ENCODE measurements at places on chromosomes 4 and X.

DNA sequence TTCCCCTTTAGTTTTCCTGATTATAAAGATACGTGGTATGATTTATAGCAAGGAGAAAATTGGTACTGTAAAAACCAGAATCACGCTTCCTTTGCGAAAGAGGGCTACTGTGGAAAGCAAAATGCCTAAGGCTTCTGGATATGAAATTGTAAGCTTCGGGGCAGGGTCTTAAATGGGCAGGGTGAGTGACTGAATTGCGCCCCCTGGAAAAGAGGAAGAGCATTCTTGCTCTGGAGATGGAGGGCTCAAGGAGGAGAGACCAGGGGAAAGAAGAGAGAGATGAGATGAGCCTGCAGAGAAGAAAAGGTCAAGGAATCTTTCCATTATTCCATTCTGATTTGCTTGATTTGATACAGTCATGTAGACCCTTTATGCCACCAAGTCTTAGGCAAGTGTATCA lies 13.1 kb upstream of the ETNPPL start:
- DNase-seq: no peak

DNA sequence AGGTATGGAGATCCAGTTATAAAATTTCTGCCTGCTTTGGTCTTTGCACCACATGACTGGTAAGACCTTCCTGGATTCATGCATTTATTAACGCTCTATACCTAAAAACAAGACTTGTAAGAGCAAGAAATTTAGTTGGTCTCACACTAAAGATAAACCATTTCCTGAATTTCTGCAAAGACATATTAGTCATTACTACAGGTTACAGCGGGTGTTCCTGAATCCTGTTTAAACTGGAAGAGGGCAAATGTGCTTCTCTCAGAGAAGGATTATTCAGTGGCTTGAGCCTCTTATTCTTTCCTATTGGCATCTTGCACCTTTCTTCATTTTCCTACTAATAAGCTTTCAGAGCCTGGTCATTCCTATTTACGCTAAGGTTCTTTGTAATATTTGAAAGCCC lies 397.6 kb upstream of the TENM3 start:
- no peak for DNase-seq

- DNase-seq: no peak
Observed at GRCh38 chrX:154020536-154021115, 924 bp upstream of the IRAK1 start.

- no peak for DNase-seq
Observed at GRCh38 chr4:81217779-81218178, 2.8 kb upstream of the PRKG2 start.

DNA sequence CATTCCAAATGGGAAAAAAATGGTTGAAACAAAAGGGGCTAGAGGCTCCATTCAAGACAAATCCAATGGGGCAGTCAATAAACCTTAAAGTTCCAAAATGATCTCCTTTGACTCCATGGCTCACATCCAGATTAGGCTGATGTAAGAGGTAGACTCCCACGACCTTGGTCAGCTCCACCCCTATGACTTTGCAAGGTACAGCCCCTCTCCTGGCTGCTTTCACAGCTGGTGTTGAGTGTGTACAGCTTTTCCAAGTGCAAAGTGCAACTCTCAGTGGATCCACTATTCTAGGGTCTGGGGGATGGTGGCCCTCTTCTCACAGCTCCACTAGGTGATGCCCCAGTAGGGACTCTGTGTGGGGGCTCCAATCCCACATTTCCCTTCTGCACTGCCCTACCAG lies 21.5 kb downstream of the SULT1B1 start:
- no peak for DNase-seq

- DNase-seq: no peak
Observed at GRCh38 chr4:25379591-25379990, 2.5 kb downstream of the ANAPC4 start.

- peak; percentile 2 for DNase-seq
Observed at GRCh38 chr4:37452952-37453280, 208.4 kb downstream of the NWD2 start.

DNA sequence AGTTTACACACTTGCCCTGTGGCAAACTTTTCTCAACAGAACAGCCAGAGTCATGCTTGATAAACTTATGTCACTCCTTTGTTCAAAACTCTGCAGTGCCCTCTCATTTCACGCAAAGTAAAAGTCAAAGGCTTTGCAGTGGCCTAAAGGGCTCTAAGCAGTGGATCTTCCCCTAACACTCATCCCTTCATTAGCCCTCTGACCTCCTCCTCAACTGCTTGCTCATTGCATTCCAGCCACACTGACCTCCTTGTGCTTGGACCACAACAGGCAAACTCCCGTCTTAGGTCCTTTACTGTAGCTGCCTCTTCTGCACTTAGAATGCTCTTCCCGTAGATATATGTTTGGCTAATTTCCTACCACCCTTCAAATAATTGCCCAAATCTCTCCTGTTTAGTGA lies 5.6 kb downstream of the PRDM5 start:
- no peak for DNase-seq

DNA sequence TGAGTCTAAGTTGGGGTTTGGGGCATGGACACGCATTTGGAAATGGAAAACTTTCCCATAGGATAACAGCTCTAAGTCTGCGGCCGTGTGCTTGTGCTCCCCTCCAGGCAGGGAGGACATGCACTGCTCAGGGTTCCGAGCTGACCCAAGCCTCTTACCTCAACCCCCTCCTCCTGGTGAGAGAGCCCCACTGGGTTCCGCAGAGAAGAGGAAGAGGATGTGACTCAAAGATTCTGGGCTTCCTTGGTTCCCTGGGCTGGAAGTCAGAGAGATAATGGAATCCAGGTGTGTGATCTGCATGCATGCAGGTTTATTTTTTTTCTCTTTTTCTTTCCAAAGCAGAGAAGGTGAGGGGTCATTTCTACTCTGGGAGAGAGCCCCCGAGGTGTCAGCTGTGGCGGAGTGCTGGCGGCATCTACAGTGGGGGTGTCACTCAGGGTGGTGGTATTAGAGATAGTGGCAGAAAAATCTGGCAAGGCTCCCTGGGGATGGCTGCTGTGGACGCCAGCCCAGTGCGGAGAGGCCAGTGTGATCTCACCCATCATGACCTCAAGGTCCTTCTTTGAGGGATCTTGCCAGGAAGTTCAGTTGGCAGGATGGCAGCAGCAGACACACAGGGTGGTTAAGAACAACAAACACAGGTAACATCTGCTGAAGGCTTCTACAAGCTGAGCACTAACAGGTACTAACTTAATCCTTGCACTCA lies 168.7 kb upstream of the HAND2 start:
- no peak for DNase-seq

DNA sequence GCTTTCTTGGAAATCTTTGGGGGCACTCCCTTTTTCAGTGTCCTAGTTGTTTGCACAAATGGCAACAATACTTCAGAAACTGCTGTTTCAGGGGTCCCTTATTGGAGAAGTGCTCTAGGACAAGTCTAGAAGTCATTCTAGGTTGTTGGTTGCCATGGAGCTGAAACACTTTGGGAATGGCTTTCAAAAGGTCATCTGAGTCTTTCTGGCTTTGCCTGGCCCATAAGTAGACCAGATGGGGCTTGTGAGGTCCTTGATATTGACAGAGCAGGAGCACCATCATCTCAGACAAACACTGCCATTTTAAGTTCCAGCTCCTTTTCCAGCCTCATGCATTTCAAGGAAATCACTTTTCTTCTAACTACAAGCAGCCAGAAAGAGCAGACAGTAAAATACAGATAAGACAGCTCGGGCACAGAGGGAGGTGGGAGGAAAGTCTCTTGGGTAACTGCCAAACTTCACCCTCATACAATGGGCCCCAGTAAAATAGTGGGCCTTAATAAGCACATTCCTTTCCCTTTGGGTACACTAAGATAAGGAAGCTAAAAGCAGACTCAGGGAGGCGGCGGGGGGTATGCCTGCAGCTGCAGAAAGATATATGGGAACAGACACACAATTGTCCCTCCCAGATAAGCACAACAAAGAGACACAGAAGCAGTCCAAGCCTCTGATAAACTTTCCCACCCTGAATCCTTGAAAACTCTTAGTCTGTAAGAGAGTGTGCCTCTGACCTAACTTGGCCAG lies 8.5 kb upstream of the NXF3 start:
- DNase-seq: no peak

DNA sequence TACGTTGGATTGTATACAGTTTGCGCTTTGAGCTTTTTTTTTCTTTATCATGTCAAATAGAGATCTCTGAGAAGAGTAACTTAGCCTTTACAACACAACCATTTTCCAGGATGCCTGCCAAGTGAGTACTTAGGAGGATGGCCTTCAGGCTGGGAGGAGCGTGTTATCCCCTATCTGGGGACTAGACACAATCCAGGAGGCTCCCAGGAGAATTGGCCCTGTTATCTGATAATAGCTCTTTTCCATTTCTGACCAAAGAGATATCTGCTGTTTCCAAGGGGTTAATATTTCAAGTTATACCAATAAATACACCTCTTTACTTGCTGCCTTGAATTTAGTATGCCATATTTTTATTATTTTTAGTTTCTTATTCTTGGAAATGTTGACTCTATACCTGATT lies 169.5 kb upstream of the SMARCAD1 start:
- DNase-seq: no peak

DNA sequence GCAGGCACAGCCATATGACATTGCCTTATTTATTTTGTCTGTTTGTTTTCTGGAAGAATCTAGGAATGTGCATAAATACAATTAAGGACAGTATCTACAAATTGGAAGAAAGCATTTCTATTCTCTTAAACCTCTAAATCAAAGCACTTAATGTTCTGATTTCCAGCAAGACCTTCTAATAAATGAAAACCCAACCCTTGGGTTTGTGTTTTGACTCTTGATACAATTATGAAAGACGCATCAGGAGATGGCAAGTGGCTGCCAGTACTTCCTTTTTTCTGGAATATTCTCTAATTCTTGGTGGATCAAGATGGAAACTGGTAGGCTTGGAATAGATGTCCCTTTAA lies 437 bp upstream of the CPE start:
- DNase-seq: no peak

DNA sequence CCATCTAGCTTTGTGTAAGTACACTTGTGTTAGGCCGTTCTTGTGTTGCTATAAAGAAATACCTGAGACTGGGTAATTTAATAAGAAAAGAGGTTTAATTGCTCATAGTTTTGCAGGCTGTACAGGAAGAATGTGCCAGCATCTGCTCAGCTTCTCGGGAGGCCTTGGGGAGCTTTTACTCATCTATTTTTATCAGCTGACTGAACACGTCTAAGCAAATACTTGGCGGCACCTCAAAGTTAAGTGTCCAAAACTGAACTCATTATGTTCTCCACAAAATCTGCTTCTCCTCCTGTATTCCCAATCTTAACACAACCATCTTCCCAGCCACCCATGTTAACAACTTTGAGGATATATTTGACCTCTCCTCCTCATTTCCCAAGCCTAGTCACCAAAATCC lies 42.4 kb upstream of the GATB start:
- no peak for DNase-seq

All from activated naive CD4-positive, alpha-beta T cell (primary cell).